NT2/D1 (cell line): ENCODE measurements at places on chromosomes 4 and X.

GRCh38 chr4:3360777-3361176, 68.0 kb downstream of the RGS12 start:
- DNase-seq = no peak

GRCh38 chrX:11336201-11336600, 43.0 kb downstream of the AMELX start:
- DNase-seq = no peak

DNA sequence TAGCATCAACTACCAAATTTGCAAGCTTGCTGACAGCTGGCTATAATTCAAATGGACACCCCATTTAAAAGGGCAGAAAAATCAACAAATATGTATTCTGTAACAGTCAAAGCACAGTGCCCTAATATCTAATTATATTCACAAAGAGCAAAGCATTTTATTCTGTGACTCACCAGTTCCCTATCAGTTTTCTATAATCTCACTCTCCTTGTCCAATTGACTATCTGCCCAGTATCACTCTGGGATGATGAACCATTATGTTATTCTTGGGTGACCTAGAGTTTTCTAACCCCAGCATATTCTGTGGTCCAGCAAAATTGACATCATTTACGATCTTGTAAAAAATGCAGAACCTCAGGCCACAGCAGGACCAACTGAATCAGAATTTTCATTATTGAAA, 82.0 kb upstream of the FREM3 start:
- DNase-seq = no peak

DNA sequence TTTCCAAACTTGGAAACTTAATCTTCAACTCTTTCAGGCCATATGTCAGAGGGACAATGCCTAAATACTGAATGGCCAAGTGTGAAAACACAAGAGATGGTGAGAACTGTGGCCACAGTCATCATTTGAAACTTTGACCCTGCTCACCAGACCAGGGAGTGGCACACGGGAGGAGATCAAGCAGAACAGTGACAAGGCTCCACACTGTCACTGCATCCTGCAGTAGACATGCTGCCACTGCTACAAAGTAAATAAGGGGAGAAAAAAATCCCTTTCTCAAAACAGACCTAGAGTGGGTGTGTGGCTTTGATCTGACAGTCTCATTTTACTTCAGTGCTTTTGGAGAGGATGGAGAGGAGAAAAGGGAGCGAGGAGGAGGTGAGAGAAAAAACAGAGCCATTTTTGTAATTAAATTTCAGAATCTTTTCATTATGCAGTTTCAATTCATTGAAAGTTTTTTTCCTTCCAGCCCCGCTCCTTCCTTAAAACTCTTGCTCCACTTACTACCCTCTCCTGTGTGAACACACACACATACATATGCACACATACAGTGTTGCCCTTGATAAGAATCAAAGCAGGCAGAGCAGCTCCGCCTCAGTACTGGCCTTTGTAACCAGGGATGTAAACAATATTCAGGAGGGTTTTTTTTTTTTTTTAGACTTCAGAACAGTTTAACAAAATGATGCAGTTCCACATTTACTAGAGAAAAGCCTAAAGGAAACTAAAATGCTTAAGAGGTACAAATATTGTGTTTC, 34.4 kb downstream of the NEXMIF start:
- DNase-seq = no peak
